ENCODE measurements at places on chromosomes 11 and 22.

- no peak for DNase-seq
Measured at GRCh38 chr11:120842195-120842594, 181.7 kb upstream of the TBCEL start.

DNA sequence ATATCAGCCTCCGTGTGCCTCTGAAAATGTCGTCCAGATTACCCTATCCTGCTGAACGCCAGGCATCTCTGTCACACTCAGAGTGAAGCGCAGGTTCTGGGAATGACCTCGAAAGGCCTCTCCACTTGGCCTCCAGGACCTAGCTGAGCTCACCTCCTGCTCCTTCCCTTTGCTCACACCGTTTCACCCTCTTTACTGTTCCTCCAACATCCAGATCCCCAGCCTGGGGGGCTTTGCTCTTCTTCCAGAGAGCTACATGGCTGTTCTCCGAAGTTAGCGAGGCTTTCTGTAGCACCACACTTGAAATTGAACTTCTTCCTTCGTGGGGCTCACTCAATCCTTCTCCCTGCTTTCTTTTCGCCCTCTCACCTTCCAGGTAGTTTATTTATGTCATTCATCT is 27.9 kb downstream of the GLB1L2 start:
- DNase-seq: no peak

DNA sequence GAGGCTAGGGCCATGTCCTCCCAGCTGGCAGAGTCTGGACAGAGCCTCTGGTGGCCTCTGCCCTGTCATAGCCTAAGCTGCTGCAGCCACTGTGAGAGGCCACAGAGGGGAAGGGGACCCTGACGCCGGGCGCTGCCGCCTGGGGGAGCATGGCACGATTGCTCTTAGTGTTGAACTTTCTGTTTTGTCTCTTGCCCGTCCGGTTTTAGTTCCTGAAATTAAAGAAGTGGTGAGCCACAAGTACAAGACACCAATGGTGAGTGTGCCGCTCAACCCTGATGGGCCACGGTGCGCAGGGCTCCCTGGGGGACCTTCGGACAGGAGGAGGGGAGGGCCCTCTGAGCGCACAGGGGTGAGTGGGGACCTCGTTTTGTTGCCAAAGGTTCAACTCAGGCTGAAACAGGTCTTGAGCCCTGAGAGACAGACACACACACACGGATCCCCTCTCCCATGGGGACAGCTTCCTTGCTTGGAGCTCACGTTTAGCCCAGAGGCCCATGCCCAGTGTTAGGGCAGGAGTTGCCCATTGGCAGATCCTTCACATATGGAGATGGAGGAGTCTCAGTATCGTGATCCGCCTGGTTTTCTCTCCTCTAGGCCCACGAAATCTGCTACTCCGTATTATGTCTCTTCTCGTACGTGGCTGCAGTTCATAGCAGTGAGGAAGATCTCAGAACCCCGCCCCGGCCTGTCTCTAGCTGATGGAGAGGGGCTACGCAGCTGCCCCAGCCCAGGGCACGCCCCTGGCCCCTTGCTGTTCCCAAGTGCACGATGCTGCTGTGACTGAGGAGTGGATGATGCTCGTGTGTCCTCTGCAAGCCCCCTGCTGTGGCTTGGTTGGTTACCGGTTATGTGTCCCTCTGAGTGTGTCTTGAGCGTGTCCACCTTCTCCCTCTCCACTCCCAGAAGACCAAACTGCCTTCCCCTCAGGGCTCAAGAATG is 23.8 kb downstream of the MYBPC3 start:
- DNase-seq: no peak

GRCh38 chr11:130118165-130118564 is 41.4 kb upstream of the ST14 start:
- DNase-seq: no peak

GRCh38 chr11:119580081-119580480 is 148.9 kb downstream of the NECTIN1 start:
- DNase-seq: no peak

DNA sequence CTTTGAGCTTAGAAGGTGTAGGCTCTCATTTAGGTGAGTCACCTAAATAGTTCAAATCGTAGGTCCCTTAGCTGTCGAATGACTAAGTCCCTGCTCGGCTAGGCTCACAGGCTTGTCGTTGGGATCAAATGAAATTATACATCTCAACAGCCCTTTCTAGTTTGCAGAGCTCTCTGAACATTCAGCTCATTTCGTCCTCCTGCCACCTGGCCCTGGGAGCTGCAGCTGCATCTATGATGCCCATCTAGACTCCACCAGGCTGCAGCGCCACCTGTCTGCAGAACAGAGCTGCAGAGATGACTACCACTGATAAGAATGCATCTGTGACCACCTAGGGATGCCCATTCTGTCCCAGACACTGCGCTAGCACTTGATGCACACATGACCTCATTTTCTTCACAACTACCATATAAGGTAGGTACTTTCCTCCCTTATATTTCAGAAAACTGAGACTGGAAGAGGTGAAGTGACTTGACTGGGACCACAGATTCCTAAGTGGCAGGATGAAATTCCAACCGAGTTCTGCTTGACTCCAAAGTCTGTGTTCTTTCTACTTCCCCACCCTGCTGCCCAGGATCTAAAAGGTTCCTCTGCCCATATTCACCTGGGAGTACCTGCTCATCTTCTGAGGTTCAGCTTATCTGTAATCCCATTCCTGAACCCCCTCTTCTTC is 141.1 kb upstream of the NARS2 start:
- DNase-seq: peak; percentile 37

- no peak for DNase-seq
Measured at GRCh38 chr11:85626496-85626895, 648 bp downstream of the DLG2 start.

All from Jurkat, Clone E6-1 (cell line).